ENCODE measurements at places on chromosomes 12 and 14.

- no peaks in the 10 kb centered on the region for H3K27me3 ChIP-seq
- no peak for DNase-seq
- no peak overlapping the region for H3K27ac ChIP-seq
- no peaks in the 10 kb centered on the region for H3K36me3 ChIP-seq
- peaks cover 8% of the 10 kb centered on the region for H3K4me1 ChIP-seq
- H3K4me3 ChIP-seq, result no peak overlapping the region
Measured at GRCh38 chr14:68462683-68463082, 330.2 kb downstream of the ZFP36L1 start.

DNA sequence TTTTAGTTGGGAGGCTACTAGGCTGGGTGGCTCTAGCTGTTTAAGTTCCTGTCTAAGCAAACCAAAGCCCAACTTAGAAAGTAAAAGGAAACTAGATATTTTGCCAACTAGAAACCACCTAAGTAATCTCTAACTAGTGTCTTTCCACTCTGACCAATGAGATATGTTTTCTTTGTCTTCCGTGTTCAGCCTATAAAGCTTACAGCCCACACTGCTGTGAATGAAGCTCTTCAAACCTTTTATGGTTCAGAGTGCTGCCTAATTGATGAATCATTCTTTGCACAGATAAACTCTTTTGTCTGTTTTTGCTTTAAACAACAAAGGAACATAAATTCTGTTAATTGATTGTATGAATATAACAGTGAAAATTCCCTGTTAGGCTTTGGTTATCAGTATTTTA is 66.1 kb downstream of the FUT8 start:
- H3K36me3 ChIP-seq, result peaks cover 21% of the 10 kb centered on the region
- H3K27me3 ChIP-seq, result no peaks in the 10 kb centered on the region
- no peak overlapping the region for H3K27ac ChIP-seq
- DNase-seq, result peak; percentile 31
- H3K4me3 ChIP-seq, result no peak overlapping the region

DNA sequence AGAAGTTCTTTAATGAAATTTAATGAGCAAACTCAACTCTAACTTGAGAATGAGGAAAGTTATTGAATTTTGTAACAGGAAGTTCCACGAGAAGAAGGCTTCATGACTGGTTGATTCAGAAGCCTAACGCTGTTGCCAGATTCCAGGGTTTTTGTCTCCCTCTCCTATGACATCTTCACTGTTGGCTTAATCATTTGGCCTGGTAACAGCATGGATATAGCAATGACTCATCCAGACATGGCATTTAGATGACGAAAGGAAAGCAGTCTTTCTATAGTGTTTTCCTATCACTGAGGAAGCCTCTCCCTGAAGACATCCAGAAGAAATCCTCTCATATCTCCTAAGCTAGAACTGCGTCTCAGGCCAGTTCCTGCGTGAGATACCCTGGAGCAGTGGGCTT is 9.4 kb upstream of the KCNA1 start:
- H3K27ac ChIP-seq, result no peak overlapping the region
- H3K27me3 ChIP-seq, result no peaks in the 10 kb centered on the region
- H3K4me3 ChIP-seq, result peak overlapping the region; percentile 25
- no peaks in the 10 kb centered on the region for H3K4me1 ChIP-seq
- H3K36me3 ChIP-seq, result no peaks in the 10 kb centered on the region

- no peaks in the 10 kb centered on the region for H3K36me3 ChIP-seq
- H3K27ac ChIP-seq, result no peak overlapping the region
- H3K27me3 ChIP-seq, result no peaks in the 10 kb centered on the region
- no peaks in the 10 kb centered on the region for H3K4me1 ChIP-seq
- peak; percentile 53 for DNase-seq
Measured at GRCh38 chr14:39988939-39989338, 556.7 kb upstream of the FBXO33 start.

GRCh38 chr12:90682398-90682797 is 272.6 kb downstream of the CCER1 start:
- no peaks in the 10 kb centered on the region for H3K27me3 ChIP-seq
- no peak for DNase-seq
- no peaks in the 10 kb centered on the region for H3K36me3 ChIP-seq
- no peak overlapping the region for H3K27ac ChIP-seq
- H3K4me3 ChIP-seq, result no peak overlapping the region
- H3K4me1 ChIP-seq, result no peaks in the 10 kb centered on the region
